Thyroid gland (tissue), 4 donors: ENCODE measurements at places on chromosomes 1 and 21. TPM values are rescaled to one million over a fixed set of nuclear protein-coding genes. Genes with fewer than 3 reads are reported as not detected.

Gene TMEM222
- total RNA-seq, result 24.5 TPM

DNA sequence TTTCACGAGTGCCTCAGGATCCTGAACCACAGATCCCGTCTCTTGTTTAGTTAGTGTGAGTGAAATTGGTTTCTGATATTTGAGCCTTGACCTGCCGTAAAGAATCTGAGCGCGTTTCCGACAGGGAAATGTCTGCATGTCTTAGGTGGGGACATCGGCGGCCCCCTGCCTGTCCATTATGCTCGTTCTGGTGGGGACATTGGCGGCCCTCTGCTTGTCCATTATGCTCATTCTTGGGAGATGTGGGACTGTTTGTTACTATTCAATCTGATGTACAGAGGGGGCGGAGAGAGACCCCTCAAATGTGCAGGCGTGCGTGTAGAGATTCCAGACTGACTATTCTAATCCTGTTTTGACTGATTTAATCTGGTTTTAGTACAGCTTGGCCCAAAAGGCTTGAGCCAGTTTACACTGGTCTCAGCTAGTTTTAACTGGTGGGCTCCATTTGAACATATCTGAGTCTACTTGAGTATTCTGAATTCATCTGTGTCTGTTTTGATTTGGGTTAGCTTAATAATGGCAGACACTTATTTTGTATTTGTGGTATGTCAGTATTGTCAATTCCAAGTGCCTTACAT is 6.6 kb upstream of the TINAGL1 start:
- H3K27ac ChIP-seq, result peak overlapping the region; percentile 83
- no peaks in the 10 kb centered on the region for H3K36me3 ChIP-seq
- no peaks in the 10 kb centered on the region for H3K27me3 ChIP-seq
- H3K4me1 ChIP-seq, result peaks cover 67% of the 10 kb centered on the region

Gene CELA2B
- total RNA-seq, result not detected

Gene VASH2
- total RNA-seq, result 2.0 TPM

DNA sequence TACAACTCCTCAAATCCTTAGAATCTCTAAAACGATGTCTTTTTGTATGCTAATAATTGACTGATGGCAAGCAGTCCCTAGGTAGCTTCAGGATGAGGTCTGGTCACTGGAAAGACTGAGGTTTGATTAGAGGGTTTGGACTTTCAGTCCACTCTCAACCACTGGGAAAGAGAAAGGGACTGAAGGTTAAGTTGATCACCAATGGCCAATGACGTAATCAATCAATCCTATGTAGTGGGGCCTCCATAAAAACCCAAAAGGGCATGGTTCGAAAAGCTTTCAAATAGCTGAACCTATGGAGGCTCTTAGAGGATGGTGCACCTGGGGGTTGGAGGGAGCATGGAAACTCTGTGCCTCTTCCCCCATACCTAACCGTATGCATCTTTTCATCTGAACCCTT is 39.6 kb upstream of the DNASE2B start:
- DNase-seq, result no peak
- H3K4me1 ChIP-seq, result peaks cover 8% of the 10 kb centered on the region
- no peaks in the 10 kb centered on the region for H3K36me3 ChIP-seq
- no peak overlapping the region for H3K4me3 ChIP-seq
- no peaks in the 10 kb centered on the region for H3K27me3 ChIP-seq

DNA sequence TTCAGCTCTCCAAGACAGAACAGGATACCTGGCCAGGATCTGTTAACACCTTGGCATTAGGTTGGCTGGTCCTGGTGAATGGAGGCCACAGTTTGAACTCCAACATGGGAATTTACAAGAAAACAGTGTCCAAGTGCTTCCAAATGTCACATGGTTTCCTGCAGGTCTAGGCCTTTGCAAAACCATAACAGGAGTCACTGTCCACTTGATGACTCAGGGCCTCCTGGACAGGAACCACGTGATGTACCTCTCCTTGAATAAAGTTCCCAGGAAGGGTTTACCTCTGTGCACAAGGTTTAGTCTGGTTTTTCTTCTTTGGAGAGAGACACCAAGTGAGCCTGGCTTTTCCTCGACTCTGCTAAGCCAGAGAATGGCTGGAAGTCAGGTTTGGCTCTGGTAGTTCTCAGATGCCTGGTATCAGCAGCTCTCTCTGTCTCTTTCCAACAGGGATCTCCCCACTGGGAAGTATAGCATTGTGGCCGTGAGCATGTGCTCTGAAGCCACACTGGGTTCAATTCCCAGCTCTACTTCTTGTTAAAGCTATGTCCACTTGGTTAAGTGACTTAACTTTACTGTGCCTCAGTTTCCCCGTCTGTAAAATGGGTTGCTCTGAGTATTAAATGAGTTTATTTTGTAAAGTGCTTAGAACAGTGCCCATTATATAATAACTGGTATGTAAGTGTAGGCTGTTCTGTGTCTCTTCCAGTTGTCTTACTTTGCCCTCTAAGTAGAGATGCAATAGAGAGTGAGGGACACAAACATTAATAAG is 27.3 kb upstream of the TMEM61 start:
- no peaks in the 10 kb centered on the region for H3K27me3 ChIP-seq
- H3K4me1 ChIP-seq, result peaks cover 12% of the 10 kb centered on the region
- H3K36me3 ChIP-seq, result no peaks in the 10 kb centered on the region

- no peak overlapping the region for H3K4me3 ChIP-seq
- no peak for DNase-seq
- H3K36me3 ChIP-seq, result no peaks in the 10 kb centered on the region
- H3K4me1 ChIP-seq, result peaks cover 10% of the 10 kb centered on the region
- no peaks in the 10 kb centered on the region for H3K27me3 ChIP-seq
Observed at GRCh38 chr1:200895801-200896530, 1.3 kb downstream of the INAVA start.

GRCh38 chr21:28770867-28771661 is 221.6 kb downstream of the LTN1 start:
- no peak overlapping the region for H3K4me3 ChIP-seq
- no peaks in the 10 kb centered on the region for H3K4me1 ChIP-seq
- DNase-seq, result no peak
- no peaks in the 10 kb centered on the region for H3K27me3 ChIP-seq

Gene CACNA1S
- total RNA-seq, result not detected

Gene C2CD4D
- total RNA-seq, result 0.29 TPM

DNA sequence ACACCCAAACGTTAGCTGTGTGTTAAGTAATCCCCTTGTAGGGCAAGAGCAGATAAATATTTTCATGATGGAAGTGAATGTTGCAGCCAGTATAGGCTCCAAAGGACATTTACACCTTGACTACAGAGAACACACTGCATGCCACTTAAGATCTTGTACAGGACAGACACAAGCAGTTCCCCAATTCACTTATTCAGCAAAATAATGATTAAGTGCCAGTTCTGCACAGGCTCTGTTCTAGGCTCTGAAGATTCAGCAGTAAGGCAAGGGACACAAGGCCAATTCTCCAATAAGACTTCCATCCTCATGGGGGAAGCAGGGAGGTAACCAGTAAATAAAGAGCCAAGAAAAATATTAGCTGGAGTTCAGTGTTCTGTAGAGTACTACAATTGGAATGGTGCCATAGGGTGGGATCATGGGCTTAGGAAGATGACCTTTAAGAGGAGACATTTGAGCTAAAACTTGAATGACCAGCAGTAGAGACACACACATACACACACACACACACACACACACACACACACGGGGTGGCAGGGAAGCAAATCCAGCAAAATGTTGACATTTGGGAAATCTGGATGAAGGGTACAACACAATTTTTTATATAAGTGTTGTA is 199.9 kb upstream of the JUN start:
- H3K36me3 ChIP-seq, result no peaks in the 10 kb centered on the region
- peaks cover 19% of the 10 kb centered on the region for H3K4me1 ChIP-seq
- H3K27ac ChIP-seq, result no peak overlapping the region
- H3K4me3 ChIP-seq, result no peak overlapping the region
- H3K27me3 ChIP-seq, result no peaks in the 10 kb centered on the region

- H3K27me3 ChIP-seq, result no peaks in the 10 kb centered on the region
- H3K4me3 ChIP-seq, result no peak overlapping the region
- H3K36me3 ChIP-seq, result no peaks in the 10 kb centered on the region
- no peak for DNase-seq
Observed at GRCh38 chr1:9294405-9294773, 1.7 kb downstream of the SPSB1 start.

Gene LPAR3
- total RNA-seq, result not detected

DNA sequence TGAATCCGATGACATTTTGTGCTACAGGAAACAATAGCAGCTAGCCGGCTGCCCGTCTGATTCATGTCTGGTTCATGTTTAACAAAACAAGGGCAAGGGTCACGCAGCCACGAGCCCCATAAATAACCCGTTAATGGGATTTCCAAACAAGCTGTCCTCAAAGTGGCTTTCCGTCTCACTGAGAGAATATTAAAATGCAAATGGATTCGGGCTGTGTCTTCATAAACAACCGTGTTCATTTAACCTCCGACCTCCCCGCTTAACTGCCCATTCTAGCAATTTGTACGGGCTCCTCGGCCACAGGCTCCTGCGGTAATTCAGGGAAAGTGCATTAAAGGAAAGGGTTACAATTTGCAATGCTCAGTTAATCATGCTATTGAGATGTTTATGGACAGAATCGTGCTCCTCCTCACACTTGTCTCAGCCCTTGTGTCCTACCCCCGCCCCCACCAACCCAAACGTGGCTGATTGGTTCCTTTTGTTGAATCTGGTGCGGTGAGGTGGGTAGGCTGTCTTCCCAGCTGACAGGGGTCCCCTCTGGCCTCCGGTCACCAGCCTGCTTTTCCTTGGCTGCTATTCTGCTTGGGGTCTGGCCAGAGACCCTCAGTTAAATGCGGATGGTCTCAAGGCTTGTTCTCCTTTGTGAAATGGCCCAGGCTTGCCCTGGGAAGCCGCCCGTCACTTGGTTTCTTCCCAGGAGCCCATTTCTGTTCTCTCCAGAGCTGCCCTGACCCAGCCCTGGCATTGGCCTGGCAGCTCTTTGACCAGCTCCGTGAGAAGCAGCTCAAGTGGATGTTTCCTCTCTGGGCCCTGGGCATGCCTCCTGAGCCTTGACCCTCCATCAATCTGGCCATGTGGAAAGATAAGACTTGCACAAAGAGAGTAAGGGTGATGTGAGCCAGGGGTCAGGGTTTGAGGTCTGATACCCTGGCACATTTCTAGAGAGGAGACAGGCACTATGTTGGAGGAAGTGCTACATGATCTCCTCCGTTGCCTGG is 200.7 kb upstream of the POU3F1 start:
- no peaks in the 10 kb centered on the region for H3K36me3 ChIP-seq
- H3K27ac ChIP-seq, result no peak overlapping the region
- H3K4me3 ChIP-seq, result no peak overlapping the region
- no peaks in the 10 kb centered on the region for H3K27me3 ChIP-seq

DNA sequence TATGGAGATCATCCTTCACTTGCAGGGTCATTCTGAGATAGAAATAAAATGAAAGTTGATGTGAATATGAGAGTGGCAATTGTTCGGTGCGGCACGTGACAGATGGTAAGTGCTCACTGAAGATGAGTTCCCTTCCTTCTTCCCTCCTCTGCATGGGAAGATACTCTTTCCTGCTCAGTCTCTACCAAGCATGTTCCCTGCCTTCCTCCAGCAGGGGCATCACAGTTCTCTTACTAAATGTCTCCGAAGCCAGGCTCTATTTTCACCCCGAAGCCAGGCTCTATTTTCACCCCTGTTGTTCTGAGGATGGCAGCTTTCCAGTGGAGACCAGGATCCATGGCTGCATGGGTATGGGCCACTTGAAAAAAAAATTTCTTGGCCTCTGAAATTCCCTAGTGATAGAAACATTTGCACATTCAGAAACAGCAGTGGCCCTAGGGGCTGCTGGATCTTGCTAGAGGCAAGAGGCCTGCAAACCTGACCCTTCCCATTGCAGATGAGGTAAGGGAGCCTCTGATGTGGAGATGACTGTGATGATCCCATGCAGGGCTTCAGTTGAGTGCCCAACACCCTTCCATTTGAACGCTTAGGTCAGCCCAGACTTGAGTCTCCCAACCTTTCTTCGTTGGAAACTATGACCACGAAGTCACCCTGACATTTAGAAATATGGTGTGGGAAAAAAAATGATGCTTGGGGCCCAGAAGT is 123.7 kb upstream of the HMGB4 start:
- no peak for DNase-seq
- no peaks in the 10 kb centered on the region for H3K4me1 ChIP-seq
- no peak overlapping the region for H3K4me3 ChIP-seq

Gene NBPF10
- total RNA-seq, result 2.4 TPM

- no peak overlapping the region for H3K27ac ChIP-seq
- no peak for DNase-seq
- H3K36me3 ChIP-seq, result no peaks in the 10 kb centered on the region
- H3K4me1 ChIP-seq, result no peaks in the 10 kb centered on the region
- H3K4me3 ChIP-seq, result no peak overlapping the region
- no peaks in the 10 kb centered on the region for H3K27me3 ChIP-seq
Observed at GRCh38 chr1:175273376-175274031, 80.9 kb upstream of the KIAA0040 start.

DNA sequence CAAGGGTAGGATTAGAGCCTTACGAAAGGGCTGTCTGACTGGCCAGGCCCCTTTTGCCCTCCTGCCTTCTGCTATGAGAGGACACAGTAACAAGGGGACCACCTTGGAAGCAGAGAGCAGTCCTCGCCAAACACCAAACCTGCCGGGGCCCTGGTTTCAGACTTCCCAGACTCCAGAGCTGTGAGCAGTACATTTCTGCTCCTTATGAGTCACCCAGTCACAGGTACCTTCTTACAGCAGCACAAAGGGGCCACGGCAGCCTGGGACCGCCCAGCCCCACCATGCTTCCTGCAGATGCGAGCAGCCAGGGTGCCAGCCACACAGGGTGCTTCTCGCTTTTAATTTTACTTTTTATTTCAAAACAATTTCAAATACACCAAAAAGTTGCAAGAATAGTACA is 17.2 kb upstream of the POFUT2 start:
- no peak overlapping the region for H3K27ac ChIP-seq
- no peak overlapping the region for H3K4me3 ChIP-seq
- peaks cover 17% of the 10 kb centered on the region for H3K4me1 ChIP-seq
- DNase-seq, result no peak
- no peaks in the 10 kb centered on the region for H3K36me3 ChIP-seq
- H3K27me3 ChIP-seq, result no peaks in the 10 kb centered on the region

DNA sequence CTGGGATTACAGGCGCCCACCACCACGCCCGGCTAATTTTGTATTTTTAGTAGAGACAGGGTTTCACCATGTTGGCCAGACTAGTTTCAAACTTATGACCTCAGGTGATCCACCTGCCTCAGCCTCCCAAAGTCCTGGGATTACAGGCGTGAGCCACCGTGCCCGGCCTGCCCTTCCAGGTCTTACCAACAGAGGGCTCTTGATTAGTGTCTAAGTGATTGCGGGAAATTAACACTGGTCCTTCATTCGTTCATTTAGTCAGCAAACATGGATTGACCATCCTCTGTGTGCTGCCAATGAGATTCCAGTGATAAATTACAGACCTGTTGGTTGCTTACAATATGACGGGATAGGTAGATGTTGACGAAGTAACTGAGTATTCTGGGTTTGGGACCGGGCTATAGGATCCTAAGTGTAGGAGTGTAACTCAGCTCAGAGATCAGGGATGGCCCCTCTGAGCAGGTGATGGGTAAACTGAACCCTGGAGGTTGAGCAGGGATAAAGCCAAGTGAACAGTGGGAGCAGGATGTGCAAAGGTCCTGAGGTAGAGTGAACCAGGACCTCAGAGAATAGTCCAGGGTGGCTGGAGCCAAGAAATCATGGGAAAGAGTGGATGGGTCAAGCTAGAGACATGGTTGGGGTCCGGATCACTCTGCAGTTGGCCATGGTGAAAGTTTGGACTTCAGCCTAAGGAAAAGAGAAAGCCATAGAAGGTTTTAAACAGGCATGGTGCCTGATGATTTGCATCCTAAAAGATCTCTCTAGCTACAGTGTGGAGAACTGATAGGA is 171.2 kb downstream of the KAZN start:
- H3K4me3 ChIP-seq, result no peak overlapping the region
- no peaks in the 10 kb centered on the region for H3K36me3 ChIP-seq
- H3K27me3 ChIP-seq, result no peaks in the 10 kb centered on the region
- H3K27ac ChIP-seq, result no peak overlapping the region
- DNase-seq, result no peak
